GM20000 (cell line): ENCODE measurements at places on chromosomes 7 and 10.

DNA sequence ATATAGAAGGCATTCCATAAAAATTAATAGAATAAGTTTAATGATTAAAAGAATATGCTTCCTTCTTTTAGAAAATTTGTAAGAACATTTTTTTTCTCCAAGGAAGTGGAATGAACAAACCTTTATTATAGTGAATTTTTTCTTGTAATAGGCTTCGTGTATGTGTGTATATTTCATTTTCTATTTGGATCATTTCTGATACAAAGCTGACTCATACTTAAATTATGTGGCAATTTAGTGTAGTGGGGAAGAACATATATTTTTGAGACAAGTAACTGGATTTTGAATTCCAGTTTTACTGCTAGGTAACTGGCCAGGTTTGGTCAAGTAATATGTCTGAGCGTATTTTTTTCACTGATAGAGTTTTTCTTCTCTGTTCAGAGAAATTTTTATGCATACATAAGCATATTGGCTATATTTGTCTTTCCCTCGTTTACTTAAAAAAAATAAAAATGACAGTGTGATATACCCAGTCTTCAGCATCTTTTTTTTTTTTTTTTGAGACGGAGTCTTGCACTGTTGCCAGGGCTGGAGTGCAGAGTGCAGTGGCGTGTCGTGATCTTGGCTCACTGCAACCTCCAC lies 50.8 kb downstream of the CDK13 start:
- no peak for DNase-seq

DNA sequence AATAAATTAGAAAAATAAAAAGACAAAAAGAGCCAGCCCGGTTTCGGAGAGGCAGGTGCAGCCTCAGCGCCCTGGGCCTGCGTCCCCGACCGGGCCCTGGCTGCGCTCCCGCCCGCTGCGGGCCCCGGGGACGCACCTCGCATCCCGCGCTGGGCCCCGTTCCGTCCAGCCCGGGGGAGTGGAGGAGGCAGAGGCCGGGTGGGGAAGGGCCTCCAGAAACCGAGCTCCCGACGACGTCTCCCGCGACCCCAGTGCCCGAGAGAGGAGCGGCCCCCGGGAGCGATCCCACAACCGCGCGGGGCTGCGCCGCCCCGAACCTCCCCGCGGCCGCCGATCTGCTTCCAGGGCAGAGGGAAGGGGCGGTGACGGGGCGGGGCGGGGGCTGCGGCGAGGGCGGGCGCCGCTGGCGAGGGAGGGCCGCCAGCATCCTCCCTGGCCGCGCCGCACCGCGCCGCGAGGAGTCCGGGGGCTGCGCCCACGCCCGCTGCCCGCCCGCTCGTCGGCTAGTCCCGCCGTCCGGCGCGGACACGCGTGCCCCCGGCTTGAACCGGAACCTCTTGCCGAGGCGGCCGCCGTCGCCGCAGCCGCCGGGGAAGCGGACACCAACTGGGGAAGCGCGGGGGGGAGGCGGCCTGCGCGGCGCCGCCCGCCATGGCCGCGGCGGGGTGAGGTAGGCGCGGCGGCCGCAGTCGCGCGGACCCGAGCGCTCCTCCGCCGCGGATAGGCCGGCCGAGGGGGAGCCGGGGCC lies at the start of gene CCNY:
Gene CCNY (plus strand): TSS at position 426 of the 748 bp plus-strand sequence. CDS start 545 bp downstream, outside the sequence.
- DNase-seq, result peak; percentile 93

GRCh38 chr7:29988424-29989256 lies 961 bp downstream of the SCRN1 start:
- peak; percentile 71 for DNase-seq

GRCh38 chr7:98133621-98134303 lies 27.1 kb downstream of the LMTK2 start:
- no peak for DNase-seq

DNA sequence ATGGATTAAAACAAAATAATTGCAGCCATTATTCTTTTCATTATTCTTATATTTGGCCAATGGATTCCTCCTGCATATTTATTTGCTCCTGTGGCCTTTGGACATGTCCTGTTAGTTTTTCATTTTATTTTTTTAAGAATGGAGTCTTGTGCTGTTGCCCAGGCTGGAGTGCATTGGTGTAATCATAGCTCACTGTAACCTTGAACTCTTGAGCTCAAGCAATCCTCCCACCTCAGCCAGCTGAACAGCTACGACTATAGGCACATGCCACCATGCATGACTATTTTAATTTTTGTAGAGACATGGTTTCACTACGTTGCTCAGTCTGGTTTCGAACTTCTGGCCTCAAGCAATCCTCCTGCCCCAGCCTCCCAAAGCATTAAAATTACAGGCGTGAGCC lies 42.7 kb upstream of the SRI start:
- DNase-seq, result no peak

- no peak for DNase-seq
Measured at GRCh38 chr7:91045606-91046005, 218.6 kb upstream of the FZD1 start.

GRCh38 chr10:132136097-132136521 lies 50.6 kb upstream of the DPYSL4 start:
- no peak for DNase-seq

GRCh38 chr10:19579761-19580545 lies 236.3 kb upstream of the PLXDC2 start:
- no peak for DNase-seq

DNA sequence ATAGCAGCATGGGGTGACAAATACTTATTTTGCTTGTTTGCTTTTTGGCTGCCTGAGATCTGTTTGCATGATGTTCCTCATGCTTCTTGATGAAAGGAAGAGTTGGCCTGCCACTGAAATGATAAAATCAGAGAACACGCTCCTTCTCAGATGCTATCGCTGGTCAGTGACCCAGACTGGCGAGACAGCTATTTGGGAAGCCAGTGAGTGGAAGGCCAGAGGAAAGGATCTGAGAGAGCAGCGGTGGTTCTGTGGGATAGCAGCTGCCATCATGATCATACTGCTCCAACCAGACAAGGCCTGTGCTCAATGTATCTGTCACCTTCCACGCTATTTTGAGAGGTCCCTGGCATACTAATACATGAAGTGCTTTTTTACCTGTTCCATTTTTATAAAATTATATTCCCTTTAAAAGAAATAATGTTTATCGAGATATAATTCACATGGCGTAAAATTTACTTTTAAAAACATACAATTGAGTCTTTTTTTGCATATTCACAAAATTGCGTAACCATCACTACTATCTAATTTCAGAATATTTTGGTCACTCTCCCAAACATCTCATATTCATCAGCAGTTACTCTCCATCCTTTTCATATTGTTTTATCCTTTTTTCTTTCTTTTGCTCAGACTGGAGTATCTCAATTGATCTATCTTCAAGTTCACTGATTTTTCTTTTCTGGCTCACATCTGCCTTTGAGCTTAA lies 695.1 kb downstream of the TNS3 start:
- DNase-seq, result no peak

GRCh38 chr10:31847515-31847914 lies 81.1 kb downstream of the ARHGAP12 start:
- DNase-seq, result no peak

DNA sequence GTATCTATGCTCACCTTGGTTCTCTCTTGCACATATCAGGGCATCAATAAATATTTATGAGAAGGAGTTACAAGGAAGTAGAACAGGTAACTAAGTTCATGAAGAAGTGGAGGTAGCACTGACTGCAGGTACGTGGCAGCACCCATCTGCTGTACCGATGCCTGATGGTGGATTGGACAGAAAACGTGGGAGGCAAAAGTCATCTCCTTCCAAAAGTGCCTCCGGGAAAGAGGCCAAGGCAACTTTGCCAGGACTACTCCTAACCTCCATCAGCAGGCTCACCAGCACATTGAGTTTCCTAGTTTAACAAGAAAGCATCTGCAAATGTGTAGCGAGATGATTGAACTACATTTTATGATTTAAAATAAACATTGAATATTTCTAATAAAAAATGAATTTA lies 248.8 kb downstream of the ANKRD7 start:
- DNase-seq, result no peak

GRCh38 chr10:45404087-45404769 lies 30.2 kb downstream of the ALOX5 start:
- DNase-seq, result no peak

GRCh38 chr7:155951554-155952158 lies 139.4 kb upstream of the SHH start:
- no peak for DNase-seq

GRCh38 chr10:77784856-77785255 lies 141.7 kb downstream of the DLG5 start:
- no peak for DNase-seq

GRCh38 chr10:90462749-90463470 lies 394.9 kb downstream of the HTR7 start:
- DNase-seq, result no peak

GRCh38 chr10:76868098-76868977 lies 769.3 kb downstream of the KCNMA1 start:
- DNase-seq, result no peak

DNA sequence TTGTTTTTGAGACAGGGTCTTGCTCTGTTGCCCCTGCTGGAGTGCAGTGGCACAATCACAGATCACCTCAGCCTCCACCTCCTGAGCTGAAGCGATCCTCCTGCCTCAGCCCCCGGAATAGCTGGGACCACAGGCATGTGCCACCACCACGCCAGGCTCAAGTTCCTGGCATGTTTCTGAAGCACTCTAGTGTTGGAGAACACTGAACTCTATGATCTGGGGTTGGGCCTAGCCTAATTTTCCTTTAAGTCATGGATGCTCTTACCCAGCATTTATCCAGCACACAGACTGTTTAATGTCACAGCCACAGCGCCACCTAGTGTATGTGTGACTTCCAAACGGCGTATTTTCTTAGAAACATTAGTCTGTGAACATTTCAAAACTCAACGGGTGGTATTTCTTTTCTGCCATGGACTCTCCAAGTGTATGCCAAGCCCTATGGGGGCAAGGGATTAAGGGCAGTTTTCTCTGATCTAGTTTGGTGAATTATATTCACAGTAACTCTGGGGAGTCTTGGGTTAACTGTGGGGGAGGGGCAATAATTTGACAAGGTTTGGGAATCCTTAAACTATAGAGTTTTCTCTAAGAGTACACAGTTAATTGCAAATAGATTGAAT lies 91.8 kb downstream of the CREM start:
- peak; percentile 80 for DNase-seq

GRCh38 chr7:76047305-76047810 lies 442 bp downstream of the STYXL1 start:
- peak; percentile 35 for DNase-seq

- DNase-seq, result no peak
Measured at GRCh38 chr7:138565451-138566114, 105.5 kb downstream of the TRIM24 start.

DNA sequence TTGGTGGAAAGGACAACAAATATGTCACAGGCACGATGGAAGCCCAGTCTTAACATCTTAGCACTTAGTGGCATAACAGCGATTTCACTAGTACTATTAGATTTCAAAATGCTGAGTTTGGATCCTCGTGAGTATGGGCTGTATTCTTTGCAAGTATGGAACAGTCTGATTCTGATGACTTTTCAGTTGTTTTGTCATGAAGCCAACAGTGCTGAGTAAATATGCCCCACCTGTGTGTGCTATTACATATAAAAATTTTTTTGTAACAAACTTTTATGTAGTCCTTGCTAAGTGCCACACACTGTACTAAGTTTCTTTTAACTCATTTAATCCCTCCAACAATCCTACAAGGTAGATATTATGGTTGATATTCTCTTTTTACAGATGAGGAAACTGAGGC lies 30.8 kb downstream of the MTURN start:
- DNase-seq, result no peak

GRCh38 chr10:84546609-84547008 lies 218.2 kb downstream of the CCSER2 start:
- DNase-seq, result no peak

- DNase-seq, result no peak
Measured at GRCh38 chr10:80407812-80408241, 524 bp upstream of the PRXL2A start.

GRCh38 chr7:27138472-27138871 lies 5.0 kb downstream of the HOXA5 start:
- no peak for DNase-seq

- no peak for DNase-seq
Measured at GRCh38 chr7:33448035-33448434, 318.7 kb downstream of the BBS9 start.

DNA sequence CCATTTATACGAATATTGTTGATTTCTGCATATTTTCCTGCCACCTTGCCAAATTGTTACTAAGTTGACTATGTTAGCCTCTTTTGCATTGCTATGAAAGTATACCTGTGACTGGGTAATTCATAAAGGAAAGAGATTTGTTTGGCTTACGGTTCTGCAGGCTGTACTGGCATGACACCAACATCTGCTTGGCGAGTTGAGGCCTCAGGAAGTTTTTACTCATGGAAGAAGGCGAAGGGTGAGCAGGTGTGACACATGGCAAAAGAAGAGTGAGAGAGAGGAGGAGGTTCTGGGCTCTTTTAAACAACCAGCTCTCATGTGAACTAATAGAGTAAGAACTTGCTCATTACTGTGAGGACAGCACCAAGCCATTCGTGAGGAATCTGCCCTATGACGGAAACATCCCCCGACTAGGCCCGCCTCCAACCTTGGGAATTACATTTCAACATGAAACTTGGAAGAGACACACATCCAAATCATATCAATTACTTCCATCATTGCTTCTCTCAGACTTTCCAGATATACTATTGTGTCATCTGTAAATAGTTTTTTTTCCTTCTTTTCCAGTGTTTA lies 8.4 kb downstream of the RALA start:
- DNase-seq, result no peak

DNA sequence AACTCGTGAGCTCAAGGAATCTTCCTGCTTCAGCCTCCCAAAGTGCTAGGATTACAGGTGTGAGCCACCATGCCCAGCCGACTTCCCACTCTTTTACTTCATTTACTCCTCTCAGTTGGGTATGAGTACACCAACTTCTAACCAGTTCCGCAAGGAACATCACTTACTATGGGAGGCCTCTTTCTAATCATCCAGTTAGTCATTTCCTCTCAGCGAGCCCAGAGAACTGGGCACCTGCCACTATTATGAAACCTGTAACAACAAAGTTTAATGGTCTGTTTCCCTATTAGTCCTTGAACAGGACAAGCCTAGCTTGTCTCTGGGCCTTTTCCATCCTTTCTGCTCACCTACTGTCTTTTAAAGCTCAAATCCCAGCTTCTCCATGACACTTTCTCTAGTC lies 88.8 kb downstream of the DNMBP start:
- DNase-seq, result no peak

DNA sequence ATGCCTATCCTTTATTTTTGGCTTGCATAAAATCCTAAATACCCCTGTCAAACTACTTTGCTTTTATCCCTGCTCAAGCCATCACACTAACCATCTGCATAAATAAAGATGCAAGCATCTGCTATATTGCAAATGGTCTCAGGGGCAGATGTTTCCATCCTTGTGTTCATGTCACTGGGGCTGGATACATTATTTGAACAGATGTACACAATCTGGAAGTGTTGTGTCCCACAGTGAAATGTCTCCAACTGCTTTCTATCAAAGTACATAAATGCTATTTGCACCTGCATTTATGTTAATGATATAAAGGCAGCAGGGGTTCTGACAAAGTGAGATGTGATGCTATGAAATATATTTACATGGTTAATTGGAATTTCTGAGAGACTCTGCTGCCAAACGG lies 163.1 kb downstream of the ZNF438 start:
- no peak for DNase-seq

DNA sequence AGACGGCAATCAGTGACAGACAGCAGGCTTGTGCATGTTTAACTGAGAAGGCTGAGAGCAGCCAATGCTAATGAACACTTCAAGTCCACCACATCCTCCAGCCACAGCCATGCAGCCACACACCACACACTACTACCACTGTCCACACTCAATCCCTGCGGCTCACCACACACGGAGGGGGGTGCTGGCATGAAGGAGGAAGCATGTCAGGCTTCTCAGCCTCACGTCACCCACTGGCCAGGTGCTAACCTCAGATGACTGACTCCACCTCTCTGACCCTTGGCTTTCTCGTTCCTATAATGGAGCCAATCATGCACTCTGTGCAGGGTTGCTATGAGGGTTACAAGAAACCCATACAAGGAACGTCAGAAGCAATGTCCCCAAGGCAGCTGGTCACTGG lies 165.4 kb upstream of the RNF32 start:
- no peak for DNase-seq
